ENCODE measurements at places on chromosomes 3 and 15. TPM values are rescaled to one million over a fixed set of nuclear protein-coding genes. Genes with fewer than 3 reads are reported as not detected.

GRCh38 chr15:90955624-90956273 lies 1.1 kb downstream of the RCCD1 start:
- peak overlapping the region; percentile 86 for H3K4me3 ChIP-seq
- DNase-seq, result no peak
- H3K4me1 ChIP-seq, result peaks cover 9% of the 10 kb centered on the region
- H3K36me3 ChIP-seq, result peaks cover 9% of the 10 kb centered on the region
- no peaks in the 10 kb centered on the region for H3K27me3 ChIP-seq

- peaks cover 7% of the 10 kb centered on the region for H3K36me3 ChIP-seq
- no peak overlapping the region for H3K4me3 ChIP-seq
- no peak overlapping the region for H3K27ac ChIP-seq
- no peak for DNase-seq
- H3K4me1 ChIP-seq, result no peaks in the 10 kb centered on the region
Observed at GRCh38 chr3:134536781-134537180, 50.9 kb downstream of the CEP63 start.

GRCh38 chr15:29346998-29347397 lies 77.4 kb upstream of the NSMCE3 start:
- peaks cover 28% of the 10 kb centered on the region for H3K27me3 ChIP-seq
- no peaks in the 10 kb centered on the region for H3K36me3 ChIP-seq
- H3K4me3 ChIP-seq, result no peak overlapping the region
- H3K27ac ChIP-seq, result no peak overlapping the region
- DNase-seq, result no peak

- no peaks in the 10 kb centered on the region for H3K27me3 ChIP-seq
- peaks cover 43% of the 10 kb centered on the region for H3K4me1 ChIP-seq
- H3K36me3 ChIP-seq, result peaks cover 11% of the 10 kb centered on the region
- no peak overlapping the region for H3K4me3 ChIP-seq
Observed at GRCh38 chr3:69201658-69202057, 79.3 kb upstream of the LMOD3 start.

CYP1A2 gene
- total RNA-seq, result not detected

DNA sequence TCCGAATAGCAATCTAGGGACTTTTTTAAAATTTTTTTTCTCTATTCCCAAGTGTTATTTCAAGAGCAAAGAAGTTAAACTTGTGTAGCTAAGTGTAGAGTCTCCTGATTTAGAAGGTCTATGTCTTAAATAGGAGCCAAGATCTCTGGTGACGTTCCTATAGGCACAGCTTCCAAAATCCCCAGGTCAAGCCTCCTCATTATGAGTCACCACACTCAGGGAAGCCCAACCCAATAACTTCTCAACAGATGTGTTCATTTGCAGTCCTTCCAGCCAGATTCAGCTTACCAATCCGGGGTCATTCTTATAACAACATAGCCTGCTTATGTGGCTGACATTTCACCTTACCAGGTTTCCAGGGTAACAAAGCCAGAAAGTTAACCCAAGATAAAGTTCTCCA lies 270.3 kb downstream of the IL5RA start:
- H3K27me3 ChIP-seq, result no peaks in the 10 kb centered on the region
- DNase-seq, result no peak
- H3K4me3 ChIP-seq, result no peak overlapping the region
- H3K36me3 ChIP-seq, result no peaks in the 10 kb centered on the region
- no peak overlapping the region for H3K27ac ChIP-seq

DNA sequence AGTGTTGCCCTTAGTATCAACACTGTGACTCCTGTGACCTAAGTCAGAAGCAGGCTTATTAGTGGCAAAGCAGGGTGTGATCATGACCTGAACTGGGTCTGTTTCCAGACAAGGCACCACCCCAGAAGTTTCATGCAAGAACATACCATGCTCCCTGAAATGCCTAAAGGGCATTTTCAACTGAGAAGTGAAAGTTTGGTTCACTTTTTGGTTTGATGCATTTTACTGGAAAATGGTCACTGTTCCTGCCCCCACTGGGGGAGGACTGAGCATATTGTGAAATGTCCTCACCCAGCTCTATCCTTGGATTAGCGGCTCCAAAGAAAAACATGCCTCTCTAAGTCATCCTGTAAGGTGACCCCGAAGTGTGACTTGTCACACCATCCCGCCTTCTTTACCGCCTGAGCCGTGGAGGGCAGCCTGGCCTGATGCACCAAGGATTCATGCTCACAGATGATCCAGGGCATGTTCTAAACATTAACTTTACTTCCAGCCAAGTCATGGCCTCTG lies 3.1 kb upstream of the FAM240A start:
- no peak overlapping the region for H3K27ac ChIP-seq
- H3K4me1 ChIP-seq, result peaks cover 14% of the 10 kb centered on the region
- no peaks in the 10 kb centered on the region for H3K36me3 ChIP-seq

All from progenitor cell of endocrine pancreas (in vitro differentiated cells).